ENCODE measurements at places on chromosomes 12 and 14. TPM values are rescaled to one million over a fixed set of nuclear protein-coding genes. Genes with fewer than 3 reads are reported as not detected.

DNA sequence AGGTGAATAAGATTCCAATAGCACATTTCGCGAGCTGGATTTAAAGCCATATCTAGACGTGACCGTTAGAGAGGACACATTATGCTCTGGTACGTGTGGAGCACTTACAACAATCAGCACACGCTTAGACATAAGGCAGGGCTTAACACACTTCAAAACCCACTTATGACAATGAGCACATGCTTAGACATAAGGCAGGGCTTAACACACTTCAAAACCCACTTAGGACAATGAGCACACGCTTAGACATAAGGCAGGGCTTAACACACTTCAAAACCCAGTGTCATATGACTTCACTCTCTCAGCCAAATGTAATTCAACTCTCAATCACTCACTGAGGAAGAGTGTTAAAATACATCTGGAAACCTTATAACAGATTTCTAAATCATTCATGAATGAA, 11.2 kb upstream of the PLD4 start:
- H3K4me3 ChIP-seq, result no peak overlapping the region
- H3K4me1 ChIP-seq, result no peaks in the 10 kb centered on the region
- H3K27ac ChIP-seq, result no peak overlapping the region
- no peaks in the 10 kb centered on the region for H3K36me3 ChIP-seq
- no peak for DNase-seq
- no peaks in the 10 kb centered on the region for H3K27me3 ChIP-seq

DNA sequence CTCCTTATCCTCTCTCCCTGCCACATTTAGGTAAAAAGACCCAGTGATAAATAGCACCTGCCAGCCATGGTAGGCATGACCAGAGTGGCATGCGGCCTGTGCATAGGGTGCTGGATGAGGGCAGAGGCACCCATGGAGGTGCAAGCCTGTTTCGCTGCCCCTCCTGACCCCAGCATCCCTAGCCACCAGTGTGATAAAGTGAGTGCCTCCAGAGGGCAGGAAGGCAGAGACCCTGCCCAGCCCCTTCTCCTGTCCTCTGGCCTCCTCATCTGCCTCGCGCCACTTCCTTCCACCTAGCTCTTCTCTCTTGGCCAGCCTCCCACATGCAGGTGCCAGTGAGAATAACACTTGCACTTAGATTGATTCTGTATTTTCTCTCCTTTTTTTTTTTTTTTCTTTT, 108.3 kb upstream of the FUT8 start:
- H3K4me3 ChIP-seq, result no peak overlapping the region
- no peaks in the 10 kb centered on the region for H3K36me3 ChIP-seq
- H3K27ac ChIP-seq, result no peak overlapping the region

DNA sequence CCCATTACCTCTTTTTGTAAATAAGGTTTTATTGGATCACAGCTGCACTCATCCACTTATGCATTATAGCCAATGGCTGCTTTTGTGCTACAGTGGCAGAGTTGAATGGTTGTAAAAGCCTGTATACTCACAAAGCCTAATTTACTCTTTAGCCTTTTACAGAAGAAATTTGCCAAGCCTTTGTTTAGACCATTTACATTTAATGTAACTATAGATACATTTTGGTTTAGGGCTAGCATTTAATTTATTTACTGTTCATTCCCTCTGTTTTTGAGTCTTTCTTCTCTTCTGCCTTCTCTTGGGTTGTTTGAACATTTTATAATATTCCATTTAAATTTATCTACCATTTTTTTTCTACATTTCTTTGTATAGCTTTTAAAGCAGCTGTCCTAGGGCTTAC, 217.1 kb upstream of the AMIGO2 start:
- H3K27ac ChIP-seq, result no peak overlapping the region
- H3K4me3 ChIP-seq, result no peak overlapping the region
- H3K4me1 ChIP-seq, result no peaks in the 10 kb centered on the region
- H3K36me3 ChIP-seq, result no peaks in the 10 kb centered on the region
- H3K27me3 ChIP-seq, result no peaks in the 10 kb centered on the region

GRCh38 chr12:93319523-93320050, 58.1 kb upstream of the NUDT4 start:
- no peak overlapping the region for H3K4me3 ChIP-seq
- no peak for DNase-seq
- H3K27me3 ChIP-seq, result no peaks in the 10 kb centered on the region
- H3K4me1 ChIP-seq, result no peaks in the 10 kb centered on the region

- H3K4me1 ChIP-seq, result peaks cover 13% of the 10 kb centered on the region
- H3K36me3 ChIP-seq, result no peaks in the 10 kb centered on the region
- no peaks in the 10 kb centered on the region for H3K27me3 ChIP-seq
- peak; percentile 73 for DNase-seq
Observed at GRCh38 chr12:85920324-85920947, 46.3 kb downstream of the NTS start.

DNA sequence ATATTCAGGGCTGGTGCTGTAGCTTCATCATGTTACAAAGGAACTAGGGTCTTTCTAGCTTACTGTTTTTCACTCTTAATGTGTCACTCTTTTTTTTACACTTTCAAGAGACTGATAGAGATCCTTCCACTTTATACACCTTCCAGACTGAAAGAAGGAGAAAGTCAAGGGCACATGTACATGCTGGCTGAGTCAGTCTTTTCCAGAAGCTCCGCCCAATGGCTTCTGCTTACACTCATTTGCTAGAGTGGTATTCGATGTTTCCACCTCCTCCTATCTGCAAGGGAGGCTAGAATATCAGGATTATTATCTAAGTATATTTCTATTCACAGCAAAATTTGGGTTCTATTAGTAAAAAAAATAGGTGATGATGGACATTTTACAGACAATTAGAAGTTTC, 325.8 kb upstream of the OR4E1 start:
- DNase-seq, result no peak
- no peak overlapping the region for H3K4me3 ChIP-seq
- H3K4me1 ChIP-seq, result no peaks in the 10 kb centered on the region
- H3K27me3 ChIP-seq, result no peaks in the 10 kb centered on the region
- no peaks in the 10 kb centered on the region for H3K36me3 ChIP-seq

- H3K27me3 ChIP-seq, result no peaks in the 10 kb centered on the region
- H3K4me3 ChIP-seq, result no peak overlapping the region
- no peak overlapping the region for H3K27ac ChIP-seq
Observed at GRCh38 chr14:76502638-76503037, 126.7 kb downstream of the ESRRB start.

DNA sequence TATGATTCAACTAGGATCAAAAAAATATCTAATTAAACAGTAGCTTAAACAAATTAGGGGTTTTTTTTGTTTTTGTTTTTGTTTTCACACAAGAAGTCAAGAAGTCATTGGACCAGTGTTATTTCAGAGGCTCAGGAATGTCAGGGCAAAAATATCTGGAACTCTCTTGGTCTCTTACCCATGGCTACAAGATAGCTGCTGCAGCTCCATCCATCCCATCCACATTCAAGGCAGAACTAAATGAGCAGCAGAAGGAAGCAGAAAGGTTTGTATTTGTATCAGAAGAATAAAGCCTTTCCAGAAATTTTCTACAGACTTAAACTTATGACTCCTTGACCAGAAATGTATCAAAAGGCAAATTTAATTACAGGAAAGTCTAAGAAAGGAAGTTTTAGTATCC, 33.8 kb upstream of the BCL2L14 start:
- H3K27me3 ChIP-seq, result no peaks in the 10 kb centered on the region
- no peaks in the 10 kb centered on the region for H3K36me3 ChIP-seq
- H3K4me3 ChIP-seq, result no peak overlapping the region
- H3K27ac ChIP-seq, result no peak overlapping the region

The AKAP3 gene
- total RNA-seq, result 1.9 TPM

The SYT1 gene
- 37.9 TPM for total RNA-seq

The RNASE11 gene
- not detected for total RNA-seq

The NKX2-8 gene
- total RNA-seq, result not detected

The RTL1 gene
- total RNA-seq, result not detected

All from GM23338 (cell line).